Activated naive CD4-positive, alpha-beta T cell (primary cell): ENCODE measurements at places on chromosomes 3 and 15.

DNA sequence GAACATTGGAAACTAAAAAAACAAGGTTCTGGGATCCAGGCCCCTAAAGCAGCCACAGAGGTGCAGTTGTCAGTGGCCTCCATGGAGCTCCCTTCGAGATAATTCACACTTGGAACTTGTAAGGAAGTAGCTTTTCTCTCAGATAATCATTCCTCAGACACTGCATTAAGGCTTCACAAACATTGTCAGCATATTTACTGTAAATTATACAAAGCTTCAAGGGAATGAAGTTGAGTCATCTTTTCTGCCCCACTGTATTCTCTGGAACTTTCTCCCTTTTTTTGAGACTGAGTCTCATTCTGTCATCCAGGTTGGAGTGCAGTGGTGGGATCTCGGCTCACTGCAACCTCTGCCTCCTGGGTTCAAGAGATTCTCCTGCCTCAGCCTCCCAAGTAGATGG, 7.1 kb downstream of the BLOC1S6 start:
- DNase-seq, result no peak

DNA sequence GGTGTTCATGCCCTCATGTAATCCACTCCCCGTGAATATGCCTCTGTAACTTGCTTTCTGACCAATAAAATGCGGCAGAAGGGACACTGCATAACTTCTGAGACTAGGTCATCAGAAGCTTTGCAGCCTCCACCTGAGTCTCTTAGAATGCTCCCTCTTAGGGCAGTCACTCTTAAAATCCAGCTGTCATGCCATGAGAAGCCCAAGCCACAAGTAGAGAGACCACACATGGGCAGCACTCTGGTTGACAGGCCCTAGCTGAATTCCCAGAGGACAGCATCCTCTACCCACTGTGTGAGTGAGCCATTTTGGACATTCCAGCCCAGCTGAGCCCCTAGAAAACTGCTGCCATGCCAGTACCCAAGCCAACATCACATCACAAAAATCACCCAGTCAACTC, 41.4 kb downstream of the SCAPER start:
- DNase-seq, result no peak

GRCh38 chr15:95884276-95884675, 446.2 kb upstream of the NR2F2 start:
- no peak for DNase-seq

DNA sequence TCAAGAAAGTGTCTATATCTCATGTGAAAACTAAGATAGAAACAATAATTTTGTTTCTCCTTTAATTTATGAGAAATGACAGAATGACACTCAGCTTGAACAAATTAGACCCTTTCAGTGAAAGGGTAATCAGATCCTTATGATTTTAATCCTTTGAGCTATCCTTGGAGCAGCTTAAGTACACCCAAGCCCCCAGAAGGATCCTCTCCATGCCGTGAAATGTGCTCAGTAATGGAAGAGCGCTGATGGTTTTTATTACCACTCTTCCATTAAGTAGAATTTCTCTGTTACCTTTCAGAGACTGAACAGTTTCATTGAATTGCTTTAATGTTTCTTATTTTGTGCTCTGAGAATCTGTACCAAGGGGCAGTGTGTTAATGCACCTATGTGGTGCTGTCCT, 54.3 kb downstream of the HMG20A start:
- DNase-seq, result no peak

DNA sequence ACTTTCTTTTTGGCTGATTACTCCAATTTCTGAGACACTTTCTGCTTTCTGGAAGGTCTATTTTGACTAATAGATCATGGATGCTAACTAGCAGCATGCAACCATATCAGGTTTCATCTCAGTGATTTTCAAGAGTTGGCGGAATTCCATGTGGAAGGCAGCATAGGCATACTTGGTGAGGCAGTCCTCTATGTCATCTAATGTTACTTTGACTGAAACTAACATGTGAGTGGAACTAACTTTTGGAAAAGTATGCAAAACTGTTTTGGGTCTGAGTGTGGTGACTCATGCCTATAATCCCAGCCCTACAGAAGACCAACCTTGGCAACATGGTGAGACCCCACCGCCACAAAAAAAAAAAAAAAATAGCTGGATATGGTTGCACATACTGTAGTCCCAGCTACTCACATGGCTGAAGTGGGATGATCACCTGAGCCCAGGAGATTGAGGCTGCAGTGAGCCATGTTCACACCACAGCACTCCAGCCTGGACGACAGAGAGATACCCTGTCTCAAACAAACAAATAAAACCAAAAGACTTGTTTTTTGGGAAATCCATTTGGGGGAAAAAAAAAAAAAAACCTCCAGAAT, 1033.7 kb downstream of the ROBO1 start:
- no peak for DNase-seq

DNA sequence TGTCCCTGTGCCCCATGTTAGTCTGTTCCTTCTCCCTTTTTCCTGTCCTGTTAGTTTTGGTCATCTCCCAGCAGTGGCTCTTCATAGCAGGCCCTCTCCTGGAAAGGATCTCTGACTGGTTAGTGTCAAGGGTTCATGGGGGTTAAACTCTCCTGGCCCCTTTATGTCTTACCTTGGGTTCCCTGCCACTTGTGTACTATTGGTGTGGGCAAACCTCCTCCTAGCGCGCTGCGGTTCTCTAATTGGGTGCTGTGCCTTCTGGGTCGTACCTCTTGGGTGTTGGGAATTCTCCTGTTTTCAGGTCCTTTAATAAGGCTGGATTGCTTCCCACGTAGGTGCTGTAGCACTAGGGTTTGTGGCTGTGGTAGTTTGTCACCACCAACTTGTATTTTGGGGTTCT, 18.8 kb downstream of the GMPS start:
- no peak for DNase-seq

DNA sequence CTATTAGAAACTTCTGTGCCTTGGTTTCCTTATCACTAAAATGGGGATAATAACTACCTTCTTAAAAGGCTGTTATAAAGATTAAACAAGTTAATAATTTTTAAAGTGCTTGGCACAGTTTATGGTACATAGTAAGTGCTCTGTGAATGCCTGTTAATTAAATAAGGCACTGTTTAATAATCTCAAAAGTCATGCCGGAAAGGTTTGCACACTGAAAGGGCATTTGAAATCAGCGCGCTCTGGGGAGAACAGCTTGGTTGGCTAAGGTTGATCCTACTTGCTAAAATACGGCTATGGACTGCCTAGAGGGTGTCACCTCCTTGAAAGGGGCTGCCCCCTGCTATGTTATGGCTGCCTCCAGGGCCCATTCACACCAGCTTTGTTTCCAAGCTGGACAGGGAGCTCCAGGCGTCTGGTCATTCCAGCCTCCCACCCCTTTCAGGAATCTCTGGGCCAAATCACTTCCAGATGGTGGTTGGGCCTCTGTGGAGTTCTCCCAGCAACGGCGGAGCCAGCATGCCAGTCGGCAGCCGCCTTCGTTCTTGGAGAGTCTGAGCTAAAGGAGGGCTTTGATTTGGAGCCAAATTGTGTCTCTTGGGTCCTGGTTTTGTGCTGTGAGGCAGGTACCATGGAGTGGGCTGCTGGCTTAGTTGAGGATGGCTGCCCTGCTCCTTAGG, 5.9 kb downstream of the FLNB start:
- no peak for DNase-seq

DNA sequence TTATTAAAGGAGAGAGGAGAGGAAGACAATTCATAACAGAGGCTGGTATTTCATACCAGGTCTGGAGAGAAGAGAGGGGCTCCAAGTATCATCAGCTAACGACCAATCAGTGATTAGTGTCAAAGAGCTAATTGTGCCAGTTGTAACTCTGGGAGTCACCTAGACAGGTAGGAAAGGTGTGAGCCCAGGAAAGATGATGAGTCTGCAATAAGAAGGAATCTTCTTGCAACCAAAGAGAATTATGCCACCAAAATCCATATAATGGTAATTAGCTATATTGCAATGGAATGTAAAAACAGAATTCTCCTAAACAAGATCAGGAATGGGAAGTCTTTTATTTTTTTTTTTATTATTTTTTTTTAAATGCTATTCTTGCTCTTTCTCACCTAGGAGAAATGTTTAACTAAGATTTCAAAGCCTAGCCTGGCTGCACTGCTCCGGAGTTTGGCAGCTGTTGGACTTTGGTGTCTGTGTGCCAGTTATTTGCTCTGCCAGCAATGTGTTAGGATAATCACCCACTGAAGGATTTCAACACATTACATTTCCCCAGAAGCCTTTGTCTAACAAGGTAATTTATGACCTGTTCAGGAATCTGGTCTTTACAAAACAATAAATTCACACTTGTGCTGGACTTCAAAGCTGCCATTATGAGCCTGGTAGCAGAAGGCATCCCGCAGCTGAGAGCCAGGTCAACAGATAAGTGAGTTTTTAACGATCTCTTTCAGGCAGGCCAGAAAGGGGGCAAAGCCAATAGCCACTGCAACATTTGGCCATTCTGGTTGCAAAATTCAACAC, 89.4 kb downstream of the FOXB1 start:
- no peak for DNase-seq

DNA sequence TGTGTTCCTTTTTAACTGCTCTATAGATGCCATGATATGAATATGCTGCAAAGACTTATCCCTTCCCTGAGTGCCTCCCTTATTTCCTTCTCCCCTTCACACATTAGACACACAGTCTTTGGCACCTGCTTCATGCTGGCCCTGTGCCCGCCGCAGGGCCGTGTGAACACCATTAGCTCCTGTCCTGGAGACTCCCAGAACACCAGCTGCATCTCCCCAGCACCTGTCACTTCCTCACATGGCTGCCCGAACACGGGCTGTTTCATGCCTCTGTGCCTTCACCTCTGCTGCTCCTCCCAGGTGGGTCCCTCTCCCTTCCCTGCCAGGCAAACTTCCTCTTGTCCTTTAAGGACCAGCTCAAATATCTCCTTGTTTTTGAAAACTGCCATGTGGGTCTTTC, 40.5 kb upstream of the SEC13 start:
- DNase-seq, result no peak

DNA sequence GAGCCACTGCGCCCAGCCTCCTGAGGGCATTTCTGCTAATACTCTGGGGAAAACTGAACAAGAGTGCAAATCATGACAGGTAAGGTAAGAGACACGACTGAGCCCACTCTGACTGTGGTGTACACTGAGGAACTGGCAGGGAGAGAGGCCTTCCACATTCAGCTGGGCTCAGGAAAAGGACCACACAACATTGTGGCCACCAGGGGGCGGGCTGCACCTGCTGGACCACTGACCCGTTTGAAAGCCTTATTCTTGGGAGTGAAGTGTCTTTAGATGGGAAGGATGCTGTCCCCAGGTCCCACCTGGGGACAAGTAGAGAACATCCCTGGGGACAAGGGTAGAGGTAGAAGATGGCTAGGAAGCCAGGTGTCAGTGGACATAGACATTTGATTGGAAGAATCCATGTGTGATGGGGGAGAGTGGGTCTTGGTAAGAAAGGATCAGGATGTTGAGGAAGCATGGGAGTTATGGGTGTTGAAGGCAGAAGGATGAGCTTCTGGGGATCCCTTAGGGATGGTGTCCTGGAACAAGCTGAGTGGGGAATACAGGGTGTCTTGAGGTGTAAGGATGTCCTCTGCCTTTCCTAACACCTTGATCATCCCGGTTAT, 6.2 kb upstream of the CTDSPL start:
- DNase-seq, result peak; percentile 75

DNA sequence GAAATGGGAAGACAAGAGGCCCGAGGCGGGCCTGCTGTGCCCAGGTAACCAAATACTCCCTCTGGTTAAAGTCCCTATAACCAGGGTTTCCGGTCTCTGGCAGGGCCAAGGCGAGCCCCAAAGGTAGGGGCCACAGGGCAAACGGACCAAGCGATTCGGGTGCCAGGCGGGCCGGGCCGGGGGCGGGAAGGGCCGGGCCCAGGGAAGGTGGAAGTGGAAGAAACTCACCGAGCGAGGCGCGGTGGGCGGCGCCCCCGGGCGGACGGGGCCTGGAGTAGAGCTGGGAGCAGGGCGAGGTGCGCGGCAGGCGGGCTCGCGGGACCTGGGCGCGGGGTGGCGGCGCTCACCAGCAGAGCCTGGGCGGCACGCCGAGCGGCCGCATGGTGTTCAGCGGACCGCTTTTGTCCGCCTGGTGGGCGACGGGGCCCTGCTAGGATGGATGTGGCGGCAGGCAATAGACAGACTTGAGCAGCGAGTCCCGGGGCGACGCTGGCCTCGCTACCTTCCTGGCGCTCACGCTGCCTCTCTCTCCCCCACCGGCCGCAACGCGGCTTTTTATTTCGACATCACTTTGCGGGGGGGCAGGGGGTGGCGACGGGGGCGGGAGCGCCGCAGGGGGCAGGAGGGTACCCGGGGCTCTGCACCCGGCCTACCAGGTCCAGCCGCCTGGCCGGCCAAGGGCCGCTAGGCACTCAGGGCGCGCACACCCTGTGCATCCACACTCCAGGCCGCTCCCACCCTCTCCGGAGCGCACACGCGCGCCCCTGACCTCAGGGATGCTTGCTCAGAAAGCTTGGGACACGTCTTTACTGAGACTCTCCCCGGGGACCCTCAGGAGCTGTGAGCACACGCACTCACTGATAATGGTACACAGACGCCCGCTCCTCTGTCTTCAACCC, at the start of gene GATA2:
TSS of gene GATA2 (minus strand) at position 531 of the 899 bp plus-strand sequence. CDS start 6,170 bp downstream, outside the sequence.
- no peak for DNase-seq

- DNase-seq, result no peak
Measured at GRCh38 chr3:7436542-7436941, 575.6 kb downstream of the GRM7 start.
